ENCODE measurements at places on chromosomes 1 and 21. TPM values are rescaled to one million over a fixed set of nuclear protein-coding genes. Genes with fewer than 3 reads are reported as not detected.
A peak's percentile ranks its signal among the peaks of the same experiment; 100 is the strongest.

DNA sequence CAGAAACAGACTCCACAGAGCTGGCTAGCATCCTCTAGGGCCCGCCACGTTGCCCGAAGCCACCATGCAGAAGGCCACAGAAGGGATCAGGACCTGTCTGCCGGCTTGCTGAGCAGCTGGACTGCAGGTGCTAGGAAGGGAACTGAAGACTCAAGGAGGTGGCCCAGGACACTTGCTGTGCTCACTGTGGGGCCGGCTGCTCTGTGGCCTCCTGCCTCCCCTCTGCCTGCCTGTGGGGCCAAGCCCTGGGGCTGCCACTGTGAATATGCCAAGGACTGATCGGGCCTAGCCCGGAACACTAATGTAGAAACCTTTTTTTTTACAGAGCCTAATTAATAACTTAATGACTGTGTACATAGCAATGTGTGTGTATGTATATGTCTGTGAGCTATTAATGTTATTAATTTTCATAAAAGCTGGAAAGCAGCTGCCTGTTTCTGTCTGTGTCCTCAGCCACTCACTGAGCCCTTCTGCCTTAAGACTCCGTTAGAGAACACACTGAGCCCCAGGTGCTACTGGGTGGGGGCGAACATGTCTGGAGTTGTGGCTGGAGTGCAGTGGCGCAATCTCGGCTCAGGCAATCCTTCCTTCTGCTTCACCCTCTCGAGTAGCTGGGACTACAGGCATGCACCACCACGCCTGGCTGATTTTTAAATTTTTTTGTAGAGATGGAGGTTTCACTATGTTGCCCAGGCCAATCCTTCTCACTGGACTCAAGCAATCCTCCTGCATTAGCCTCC is 14.8 kb downstream of the MFSD2A start:
- H3K27me3 ChIP-seq: no peaks in the 10 kb centered on the region
- H3K4me1 ChIP-seq: no peaks in the 10 kb centered on the region
- no peak for DNase-seq
- H3K27ac ChIP-seq: no peak overlapping the region
- no peak overlapping the region for H3K4me3 ChIP-seq

GRCh38 chr21:28074676-28075075 is 918.0 kb downstream of the LTN1 start:
- DNase-seq: no peak
- H3K4me3 ChIP-seq: no peak overlapping the region
- H3K27me3 ChIP-seq: no peaks in the 10 kb centered on the region
- no peaks in the 10 kb centered on the region for H3K4me1 ChIP-seq
- H3K27ac ChIP-seq: no peak overlapping the region

TRMT13 gene
- total RNA-seq: 14.7 TPM

DNA sequence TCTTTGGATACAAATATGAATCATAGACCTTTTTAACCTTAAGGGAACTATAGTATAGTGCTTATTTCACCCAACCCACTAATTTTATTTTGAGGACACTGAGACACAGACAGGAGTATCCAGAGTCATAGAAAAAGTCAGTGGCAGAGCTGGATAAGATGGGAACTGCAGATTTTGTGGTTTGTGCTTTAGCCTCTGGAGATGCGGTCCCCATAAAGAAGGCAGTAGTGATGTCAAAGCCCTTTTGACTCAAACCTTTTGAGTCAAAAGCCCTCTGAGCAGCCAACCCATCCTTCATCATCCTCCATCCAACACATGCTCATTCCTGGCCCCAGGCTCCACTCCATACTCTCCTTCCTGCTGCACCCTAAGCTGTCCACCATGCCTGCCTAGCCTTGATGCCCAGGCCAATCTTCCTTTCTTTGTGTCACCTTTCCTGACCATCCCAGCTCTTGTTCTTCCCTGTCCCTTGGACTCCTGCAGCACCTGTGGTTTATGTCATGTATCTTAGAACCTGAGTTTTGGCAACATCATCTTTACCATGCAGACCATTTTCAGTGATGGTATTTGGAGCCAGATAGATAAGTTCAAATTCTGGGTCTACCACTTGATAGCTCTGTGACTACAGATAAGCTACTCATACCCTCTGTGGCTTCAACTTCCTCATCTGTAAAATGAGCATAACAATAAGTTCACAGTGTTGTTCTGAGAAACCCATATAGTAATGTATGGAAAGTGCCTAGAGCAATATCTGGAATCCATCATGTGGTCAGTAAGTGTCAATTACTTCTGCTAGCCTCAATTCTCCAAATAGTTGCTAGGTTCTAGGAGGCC is 20.1 kb downstream of the SLAMF1 start:
- no peaks in the 10 kb centered on the region for H3K27me3 ChIP-seq
- H3K4me3 ChIP-seq: no peak overlapping the region
- no peak for DNase-seq
- H3K27ac ChIP-seq: no peak overlapping the region

GRCh38 chr1:5312293-5312674 is 657.9 kb downstream of the AJAP1 start:
- no peak for DNase-seq
- no peaks in the 10 kb centered on the region for H3K4me1 ChIP-seq
- no peak overlapping the region for H3K4me3 ChIP-seq

CLCNKA gene
- 1.0 TPM for total RNA-seq

KCNJ10 gene
- not detected for total RNA-seq

DHX9 gene
- total RNA-seq: 168 TPM

LMOD1 gene
- total RNA-seq: 148 TPM

FLG2 gene
- not detected for total RNA-seq

DNA sequence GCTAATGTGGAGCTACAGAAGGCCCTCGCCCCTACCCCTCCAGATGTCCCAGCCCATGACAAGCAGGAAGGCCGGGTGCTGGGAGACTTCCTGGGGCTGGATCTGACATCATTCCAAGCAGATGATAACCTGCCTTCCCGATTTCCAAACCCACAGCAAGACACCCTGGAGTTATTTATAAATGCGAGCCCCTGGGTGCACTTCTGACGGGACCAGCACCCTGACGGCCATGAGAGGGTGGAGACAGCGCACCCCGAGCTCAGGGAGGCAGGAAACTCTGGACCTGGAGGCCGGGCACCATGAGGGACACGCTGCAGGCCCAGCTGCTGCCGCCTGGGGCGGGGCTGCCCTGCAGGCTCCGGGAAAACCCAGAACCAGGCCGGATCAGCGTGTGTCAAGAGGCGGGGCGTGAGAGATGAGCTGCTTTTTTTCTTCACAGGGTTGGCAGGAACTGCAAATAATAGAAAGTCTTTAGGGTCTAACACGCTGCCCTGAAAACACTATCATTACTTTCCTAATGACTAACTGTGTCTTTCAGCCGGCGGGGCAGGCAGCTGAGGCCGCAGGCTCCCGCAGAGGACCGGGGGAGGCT is 2.5 kb upstream of the PCBP3 start:
- H3K4me3 ChIP-seq: no peak overlapping the region
- peak overlapping the region; percentile 2 for H3K27ac ChIP-seq
- no peaks in the 10 kb centered on the region for H3K36me3 ChIP-seq
- peak; percentile 44 for DNase-seq

DNA sequence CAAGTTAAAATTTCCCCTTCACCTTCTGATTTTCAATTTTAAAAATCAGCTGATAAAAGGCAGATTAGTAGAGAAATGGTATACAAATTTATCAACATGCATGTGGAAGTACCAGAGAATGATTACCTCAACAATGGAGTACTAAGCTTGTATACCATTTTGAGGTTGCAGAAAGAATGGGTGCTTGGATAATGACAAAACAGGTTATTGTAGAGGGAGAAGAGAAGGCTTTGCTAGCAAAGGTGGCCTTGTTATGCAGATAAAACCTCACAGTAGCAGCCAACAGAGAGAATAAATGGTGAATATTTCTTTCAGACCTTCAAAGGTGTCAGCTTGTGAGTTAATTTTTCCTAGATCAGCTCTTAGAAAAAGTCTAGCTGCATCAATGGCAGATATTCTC is 1174.9 kb upstream of the ADGRL4 start:
- DNase-seq: no peak
- H3K27ac ChIP-seq: no peak overlapping the region
- no peak overlapping the region for H3K4me3 ChIP-seq

GRCh38 chr1:102219463-102219862 is 222.7 kb upstream of the OLFM3 start:
- DNase-seq: no peak
- no peak overlapping the region for H3K4me3 ChIP-seq
- H3K27me3 ChIP-seq: no peaks in the 10 kb centered on the region
- H3K36me3 ChIP-seq: no peaks in the 10 kb centered on the region

SLC45A3 gene
- total RNA-seq: 4.2 TPM

CCDC27 gene
- total RNA-seq: not detected

GRCh38 chr1:116945996-116946395 is 36.3 kb downstream of the PTGFRN start:
- no peak overlapping the region for H3K27ac ChIP-seq
- no peaks in the 10 kb centered on the region for H3K36me3 ChIP-seq
- H3K4me1 ChIP-seq: peaks cover 2% of the 10 kb centered on the region
- H3K4me3 ChIP-seq: no peak overlapping the region
- DNase-seq: no peak

CA6 gene
- not detected for total RNA-seq

- no peak for DNase-seq
- no peaks in the 10 kb centered on the region for H3K27me3 ChIP-seq
- H3K4me3 ChIP-seq: no peak overlapping the region
- no peak overlapping the region for H3K27ac ChIP-seq
Measured at GRCh38 chr1:15750924-15751323, 7.7 kb upstream of the FBLIM1 start.

Data from ovary (tissue), 10 donors.